ENCODE measurements at places on chromosomes 5 and 9. TPM values are rescaled to one million over a fixed set of nuclear protein-coding genes. Genes with fewer than 3 reads are reported as not detected.

MEGF9 gene
- total RNA-seq = 1.8 TPM

SLC4A9 gene
- 0.15 TPM for total RNA-seq

ADAMTS13 gene
- 5.1 TPM for total RNA-seq

RNF180 gene
- total RNA-seq = 2.3 TPM

CATSPER3 gene
- total RNA-seq = not detected

SPINK5 gene
- total RNA-seq = 2.0 TPM

PLPP7 gene
- total RNA-seq = 3.4 TPM

GRCh38 chr9:135591506-135592330, 30.2 kb downstream of the PAEP start:
- no peaks in the 10 kb centered on the region for H3K36me3 ChIP-seq
- H3K27me3 ChIP-seq = no peaks in the 10 kb centered on the region
- DNase-seq = no peak
- H3K4me3 ChIP-seq = no peak overlapping the region
- H3K4me1 ChIP-seq = no peaks in the 10 kb centered on the region

DNA sequence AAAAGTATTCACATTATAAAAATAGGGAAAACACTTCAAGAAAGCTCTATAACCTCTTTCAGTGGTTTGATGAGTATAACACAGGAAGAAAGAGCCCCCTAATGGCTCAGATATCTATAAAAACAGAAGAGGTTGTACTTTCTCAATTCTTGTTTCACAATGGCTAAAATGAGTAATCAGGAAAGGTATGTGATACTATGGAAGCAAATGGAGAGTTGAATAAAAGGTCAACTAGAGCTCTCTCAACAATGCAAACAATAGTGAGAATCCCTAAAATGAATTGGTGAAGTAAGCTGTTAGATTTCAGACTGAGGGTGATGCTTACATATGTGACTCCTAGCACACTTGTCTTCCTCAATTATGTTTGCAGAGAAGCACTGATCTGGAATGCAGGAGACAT, 584.6 kb upstream of the CDH18 start:
- H3K27me3 ChIP-seq = no peaks in the 10 kb centered on the region
- H3K4me1 ChIP-seq = peaks cover 2% of the 10 kb centered on the region
- no peak overlapping the region for H3K27ac ChIP-seq
- no peak overlapping the region for H3K4me3 ChIP-seq
- no peaks in the 10 kb centered on the region for H3K36me3 ChIP-seq

DNA sequence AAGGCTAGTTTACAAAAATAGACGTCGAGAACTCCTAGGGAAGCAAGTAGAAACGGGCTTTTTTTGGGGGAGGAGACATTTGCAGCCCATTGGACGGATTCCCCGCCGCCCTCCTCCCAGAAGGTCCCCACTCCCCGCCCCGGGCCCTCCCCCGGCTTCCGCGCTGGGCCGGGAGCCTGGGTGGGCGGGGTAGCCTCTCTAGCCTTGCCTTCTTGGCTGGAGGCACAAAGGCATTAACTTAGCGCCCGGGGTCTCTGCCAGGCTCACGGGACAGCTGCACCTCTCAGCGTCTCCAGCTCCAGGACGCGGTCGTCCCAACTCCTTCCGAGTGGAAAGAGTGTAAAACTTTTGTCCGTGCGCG, at the start of gene DMRTA1:
Gene DMRTA1 (plus strand): TSS at position 236 of the 361 bp plus-strand sequence. CDS start 242 bp downstream, outside the sequence.
- no peaks in the 10 kb centered on the region for H3K36me3 ChIP-seq
- 0 out of 2 replicates have a peak, but pooled peaks cover 4% of the 10 kb centered on the region for H3K4me1 ChIP-seq
- peak; percentile 33 for DNase-seq
- no peaks in the 10 kb centered on the region for H3K27me3 ChIP-seq
- peak within 1 kb of the TSS; percentile 42 for H3K27ac ChIP-seq
- H3K4me3 ChIP-seq = peak within 1 kb of the TSS; percentile 89

GRCh38 chr5:87195104-87195591, 72.5 kb upstream of the RASA1 start:
- H3K4me1 ChIP-seq = no peaks in the 10 kb centered on the region
- no peaks in the 10 kb centered on the region for H3K27me3 ChIP-seq
- H3K36me3 ChIP-seq = no peaks in the 10 kb centered on the region
- no peak for DNase-seq
- no peak overlapping the region for H3K4me3 ChIP-seq

DNA sequence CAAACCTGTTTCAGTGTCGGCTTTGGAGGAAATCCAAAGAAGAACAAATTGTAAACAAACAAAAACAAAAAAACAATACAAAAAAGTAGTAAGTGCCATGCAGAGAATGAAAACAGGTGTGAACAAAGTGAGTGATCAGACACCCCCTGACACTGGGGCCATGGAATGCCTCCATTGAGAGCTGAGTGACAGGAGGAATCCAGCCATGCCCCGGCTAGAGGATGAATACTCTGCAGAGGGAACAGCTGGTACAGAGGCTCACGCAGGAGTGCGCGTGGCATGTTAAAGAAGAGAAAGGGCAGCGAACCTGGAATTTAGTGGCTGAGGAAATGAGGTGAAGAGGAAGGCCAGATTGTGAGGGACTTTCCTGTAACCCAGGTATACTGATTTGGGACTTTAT, 15.5 kb upstream of the CCNJL start:
- DNase-seq = no peak
- H3K27ac ChIP-seq = no peak overlapping the region
- no peaks in the 10 kb centered on the region for H3K36me3 ChIP-seq
- H3K4me3 ChIP-seq = no peak overlapping the region
- H3K27me3 ChIP-seq = no peaks in the 10 kb centered on the region
- no peaks in the 10 kb centered on the region for H3K4me1 ChIP-seq

DNA sequence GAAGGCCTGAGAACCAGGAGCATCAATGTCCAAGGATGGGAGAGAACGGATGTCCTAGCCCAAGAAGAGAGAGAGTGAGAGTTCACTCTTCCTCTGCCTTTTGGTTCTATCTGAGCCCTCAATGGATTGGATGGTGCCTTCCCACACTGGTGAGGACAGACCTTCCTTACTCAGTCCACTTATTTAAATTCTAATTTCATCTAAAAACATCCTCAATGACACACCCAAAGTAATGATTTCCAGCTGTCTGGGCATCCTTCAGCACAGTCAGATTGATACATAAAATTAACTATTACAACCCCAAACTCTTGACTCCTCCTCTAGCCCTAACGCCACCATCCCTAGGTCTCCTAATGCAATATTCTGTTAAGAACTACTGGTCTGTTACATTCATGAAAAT, 122.0 kb downstream of the GAS1 start:
- H3K27ac ChIP-seq = no peak overlapping the region
- H3K36me3 ChIP-seq = no peaks in the 10 kb centered on the region
- DNase-seq = no peak
- H3K4me1 ChIP-seq = peaks cover 3% of the 10 kb centered on the region
- H3K27me3 ChIP-seq = no peaks in the 10 kb centered on the region
- H3K4me3 ChIP-seq = no peak overlapping the region

- H3K36me3 ChIP-seq = no peaks in the 10 kb centered on the region
- no peaks in the 10 kb centered on the region for H3K27me3 ChIP-seq
- H3K4me1 ChIP-seq = peaks cover 4% of the 10 kb centered on the region
- H3K4me3 ChIP-seq = no peak overlapping the region
Measured at GRCh38 chr5:60207040-60207439, 313.5 kb upstream of the PDE4D start.

DNA sequence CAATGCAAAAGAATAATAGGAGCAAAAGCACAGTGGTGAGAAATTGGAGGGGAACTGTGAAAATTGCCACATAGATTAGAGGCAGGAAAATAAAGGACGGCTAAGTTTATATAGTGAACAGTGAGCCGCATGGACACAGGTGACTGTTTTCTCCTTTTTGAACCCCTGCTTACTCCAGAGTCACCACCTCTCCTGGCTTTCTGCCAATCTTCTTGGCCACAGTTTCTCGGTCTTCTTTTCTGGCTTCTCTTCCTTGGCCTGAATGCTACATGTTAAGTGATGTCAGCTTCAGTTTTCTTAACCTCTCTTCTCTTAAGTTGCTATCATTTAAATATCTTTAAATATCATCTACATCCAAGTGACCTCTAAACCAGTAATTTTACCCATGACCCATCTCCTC, 47.3 kb upstream of the CDKN2B start:
- no peaks in the 10 kb centered on the region for H3K4me1 ChIP-seq
- no peaks in the 10 kb centered on the region for H3K36me3 ChIP-seq
- no peak overlapping the region for H3K4me3 ChIP-seq
- no peak overlapping the region for H3K27ac ChIP-seq
- DNase-seq = no peak
- H3K27me3 ChIP-seq = no peaks in the 10 kb centered on the region

DNA sequence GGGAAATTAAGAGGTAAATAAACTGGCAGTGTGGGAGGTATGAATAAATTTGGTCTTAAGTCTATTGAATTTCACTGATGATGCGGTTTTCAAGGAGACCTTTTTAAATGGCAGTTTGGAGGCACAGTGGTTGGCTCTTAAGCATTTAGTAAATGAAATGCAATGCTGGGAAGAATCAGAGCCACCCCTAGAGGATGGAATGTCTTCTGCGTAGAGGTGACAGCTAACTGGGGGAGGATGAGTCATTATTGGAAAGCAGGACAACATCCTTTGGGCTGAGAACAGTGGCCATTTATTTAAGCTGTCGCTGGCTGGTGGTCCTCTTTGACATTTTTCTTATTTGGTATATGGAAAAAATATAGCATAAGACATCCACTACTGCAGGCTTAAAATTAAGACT, 163.2 kb downstream of the SH3GL2 start:
- no peaks in the 10 kb centered on the region for H3K27me3 ChIP-seq
- no peaks in the 10 kb centered on the region for H3K36me3 ChIP-seq
- DNase-seq = peak; percentile 47
- H3K27ac ChIP-seq = no peak overlapping the region
- H3K4me1 ChIP-seq = no peaks in the 10 kb centered on the region
- no peak overlapping the region for H3K4me3 ChIP-seq

GRCh38 chr9:126217250-126217653, 109.4 kb upstream of the MVB12B start:
- no peak overlapping the region for H3K4me3 ChIP-seq
- no peak overlapping the region for H3K27ac ChIP-seq
- H3K36me3 ChIP-seq = no peaks in the 10 kb centered on the region
- peaks cover 4% of the 10 kb centered on the region for H3K4me1 ChIP-seq
- no peaks in the 10 kb centered on the region for H3K27me3 ChIP-seq

DNA sequence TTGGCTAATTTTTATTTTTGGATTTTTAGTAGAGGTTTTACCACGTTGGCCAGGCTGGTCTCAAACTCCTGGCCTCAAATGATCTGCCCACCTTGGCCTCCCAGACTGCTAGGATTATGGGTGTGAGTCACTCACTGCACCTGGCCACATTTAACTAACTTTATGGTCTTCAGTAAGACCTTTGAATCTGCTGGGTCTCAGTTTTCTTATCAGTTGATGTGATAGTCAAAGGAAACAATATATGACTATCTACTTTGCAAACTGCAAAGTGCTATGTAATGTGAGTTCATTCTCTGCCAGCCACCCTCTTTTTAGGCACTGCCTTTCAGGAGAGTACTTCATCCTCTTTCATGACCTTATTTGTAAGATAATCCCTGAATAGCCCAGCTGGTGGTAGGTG, 474.7 kb downstream of the PDE4D start:
- no peak overlapping the region for H3K4me3 ChIP-seq
- H3K27me3 ChIP-seq = no peaks in the 10 kb centered on the region
- no peak for DNase-seq
- no peaks in the 10 kb centered on the region for H3K4me1 ChIP-seq
- H3K36me3 ChIP-seq = no peaks in the 10 kb centered on the region

- H3K36me3 ChIP-seq = no peaks in the 10 kb centered on the region
- H3K27me3 ChIP-seq = no peaks in the 10 kb centered on the region
- H3K4me1 ChIP-seq = peaks cover 12% of the 10 kb centered on the region
- DNase-seq = peak; percentile 60
Measured at GRCh38 chr9:116471093-116471906, 215.8 kb upstream of the TRIM32 start.

DNA sequence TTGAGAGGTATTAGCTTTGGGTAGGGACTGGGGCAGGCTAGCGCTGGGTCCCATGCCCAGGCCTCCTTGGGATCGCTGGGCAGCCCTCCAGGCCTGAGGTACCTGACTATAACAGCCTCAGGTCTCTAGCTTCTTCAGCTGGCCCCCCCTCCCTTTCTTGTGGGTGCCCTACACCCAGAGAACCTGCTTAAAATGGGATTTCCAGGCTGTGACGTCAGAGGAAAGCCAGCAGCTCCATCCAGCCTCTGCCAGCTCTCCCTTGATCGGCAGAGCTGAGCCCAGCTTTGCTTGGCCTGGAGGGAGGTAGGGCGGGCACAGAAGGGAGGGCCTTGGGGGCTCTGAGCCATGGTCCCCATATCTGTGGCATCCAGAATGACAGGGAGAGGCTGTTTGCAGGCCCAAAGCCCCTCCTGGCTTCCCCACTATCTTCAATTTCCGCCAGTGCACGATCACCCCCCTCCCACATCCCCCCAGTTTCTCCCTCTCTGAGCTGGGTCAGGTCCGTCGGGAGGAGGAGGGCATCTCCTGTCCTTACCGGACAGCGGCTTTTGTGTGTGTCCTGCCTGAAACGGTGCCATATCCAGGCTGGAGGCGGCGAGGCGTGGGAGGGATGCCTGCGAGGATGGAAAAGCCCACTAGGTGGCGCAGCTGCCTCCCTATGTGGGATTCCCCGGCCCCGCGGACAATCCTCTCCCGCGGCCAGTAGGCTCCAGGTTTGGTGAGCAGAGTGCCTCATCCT, 10.8 kb downstream of the REEP2 start:
- no peak overlapping the region for H3K4me3 ChIP-seq
- H3K27me3 ChIP-seq = no peaks in the 10 kb centered on the region
- H3K4me1 ChIP-seq = peaks cover 15% of the 10 kb centered on the region

DNA sequence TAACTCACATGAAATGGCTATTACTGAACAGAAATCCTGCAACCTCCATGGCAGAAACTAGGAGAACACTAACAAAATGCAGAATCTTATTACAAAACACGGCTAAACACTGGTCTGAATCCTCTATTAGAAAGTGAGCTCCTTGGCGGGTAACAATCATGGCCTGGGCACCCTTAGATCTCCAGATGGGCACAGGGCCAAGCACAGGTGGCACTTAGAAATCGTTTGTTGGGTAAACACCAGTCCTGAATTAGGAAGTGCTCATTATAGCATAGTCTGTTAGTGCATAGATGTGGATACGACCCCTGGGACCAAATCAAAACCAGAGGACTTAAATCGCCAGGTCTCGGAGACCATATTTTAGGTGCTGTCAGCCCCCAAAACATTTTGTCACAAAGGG, 14.4 kb downstream of the VDAC1 start:
- no peak for DNase-seq
- no peak overlapping the region for H3K4me3 ChIP-seq
- peaks cover 5% of the 10 kb centered on the region for H3K4me1 ChIP-seq
- peaks cover 26% of the 10 kb centered on the region for H3K36me3 ChIP-seq

DNA sequence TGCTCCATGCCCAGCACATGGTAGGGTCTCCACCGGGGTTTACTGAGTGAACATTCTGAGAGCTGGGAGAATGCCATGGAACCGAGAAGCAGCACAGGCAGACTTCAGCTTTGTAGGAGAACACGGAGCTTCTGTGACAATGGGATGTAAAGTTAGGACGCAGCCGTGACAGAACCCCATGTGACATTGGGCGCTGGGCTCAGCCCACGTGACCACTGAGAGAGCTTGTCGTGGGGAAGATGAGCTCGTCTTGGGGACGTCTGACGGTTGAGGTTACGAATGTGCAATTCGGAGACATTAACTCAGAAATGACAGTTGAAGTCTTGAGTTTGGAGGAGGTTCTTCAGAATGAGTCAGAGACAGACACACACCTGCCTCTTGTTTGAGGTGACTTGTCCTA, 13.5 kb downstream of the SDHA start:
- no peak overlapping the region for H3K4me3 ChIP-seq
- no peak overlapping the region for H3K27ac ChIP-seq
- H3K36me3 ChIP-seq = peaks cover 10% of the 10 kb centered on the region
- no peaks in the 10 kb centered on the region for H3K4me1 ChIP-seq
- H3K27me3 ChIP-seq = no peaks in the 10 kb centered on the region
- no peak for DNase-seq

GRCh38 chr9:27395484-27395921, 98.6 kb upstream of the EQTN start:
- DNase-seq = no peak
- peak overlapping the region; percentile 8 for H3K27ac ChIP-seq
